Cardiac muscle cell (in vitro differentiated cells and primary cell): ENCODE measurements at places on chromosomes 12 and 14. TPM values are rescaled to one million over a fixed set of nuclear protein-coding genes. Genes with fewer than 3 reads are reported as not detected.

GRCh38 chr14:67620217-67620785, 581 bp downstream of the ARG2 start:
- H3K27me3 ChIP-seq = no peaks in the 10 kb centered on the region
- no peak for DNase-seq
- peaks cover 12% of the 10 kb centered on the region for H3K4me1 ChIP-seq
- peak overlapping the region; percentile 60 for H3K4me3 ChIP-seq
- H3K36me3 ChIP-seq = no peaks in the 10 kb centered on the region

DNA sequence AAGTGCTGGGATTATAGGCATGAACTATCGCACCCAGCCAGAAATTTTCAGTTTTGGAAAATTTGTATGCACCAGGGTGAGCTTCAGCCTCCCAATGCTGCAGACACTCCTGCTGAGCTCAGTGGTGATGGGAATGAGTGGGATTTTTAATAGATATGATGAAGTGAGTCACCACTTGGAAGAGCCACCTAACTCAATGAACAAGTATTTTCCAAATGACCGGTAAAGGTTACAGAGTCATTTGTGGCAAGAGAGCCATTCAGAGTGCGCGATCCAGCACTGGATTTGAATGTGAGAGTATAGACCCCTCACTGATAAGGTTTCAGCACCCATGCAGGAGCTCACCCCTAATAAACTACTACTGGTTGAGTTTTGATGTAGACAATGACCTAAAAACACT, 100.7 kb downstream of the PPP2R5C start:
- no peak overlapping the region for H3K27ac ChIP-seq
- H3K4me1 ChIP-seq = peaks cover 9% of the 10 kb centered on the region
- H3K27me3 ChIP-seq = no peaks in the 10 kb centered on the region
- no peak overlapping the region for H3K4me3 ChIP-seq
- no peaks in the 10 kb centered on the region for H3K36me3 ChIP-seq

DNA sequence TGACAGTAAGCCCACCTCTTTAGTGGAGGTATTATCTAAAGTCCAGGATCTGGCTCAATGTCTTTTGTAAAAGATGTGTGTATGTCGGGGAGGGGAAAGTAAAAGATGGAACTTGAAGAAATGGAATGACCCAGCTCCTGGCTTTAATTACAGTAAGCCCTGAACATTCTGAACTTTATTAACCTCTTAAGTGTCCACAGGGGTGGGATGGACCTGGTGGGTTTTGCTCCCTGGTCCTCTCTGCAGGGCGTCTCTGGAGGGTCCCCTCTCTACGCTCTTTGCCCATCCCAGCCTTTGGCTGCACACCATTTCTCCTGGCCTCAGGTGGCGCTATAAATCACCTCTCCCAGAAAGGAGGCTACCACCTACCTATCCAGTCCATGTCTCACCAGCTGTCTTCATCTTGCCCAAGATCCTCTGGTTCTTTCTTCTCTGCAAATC, 3.7 kb upstream of the CISTR start:
- DNase-seq = no peak
- H3K27ac ChIP-seq = no peak overlapping the region
- H3K36me3 ChIP-seq = no peaks in the 10 kb centered on the region
- no peak overlapping the region for H3K4me3 ChIP-seq

GRCh38 chr12:129854591-129854990, 49.2 kb downstream of the TMEM132D start:
- no peak overlapping the region for H3K4me3 ChIP-seq
- no peaks in the 10 kb centered on the region for H3K4me1 ChIP-seq
- H3K27me3 ChIP-seq = no peaks in the 10 kb centered on the region
- H3K27ac ChIP-seq = no peak overlapping the region
- no peaks in the 10 kb centered on the region for H3K36me3 ChIP-seq

- H3K36me3 ChIP-seq = no peaks in the 10 kb centered on the region
- peak overlapping the region; percentile 50 for H3K4me3 ChIP-seq
- peak; percentile 71 for DNase-seq
- peaks cover 8% of the 10 kb centered on the region for H3K4me1 ChIP-seq
- peaks cover 60% of the 10 kb centered on the region for H3K27me3 ChIP-seq
- H3K27ac ChIP-seq = no peak overlapping the region
Observed at GRCh38 chr12:125187148-125187745, 122.0 kb downstream of the AACS start.

DNA sequence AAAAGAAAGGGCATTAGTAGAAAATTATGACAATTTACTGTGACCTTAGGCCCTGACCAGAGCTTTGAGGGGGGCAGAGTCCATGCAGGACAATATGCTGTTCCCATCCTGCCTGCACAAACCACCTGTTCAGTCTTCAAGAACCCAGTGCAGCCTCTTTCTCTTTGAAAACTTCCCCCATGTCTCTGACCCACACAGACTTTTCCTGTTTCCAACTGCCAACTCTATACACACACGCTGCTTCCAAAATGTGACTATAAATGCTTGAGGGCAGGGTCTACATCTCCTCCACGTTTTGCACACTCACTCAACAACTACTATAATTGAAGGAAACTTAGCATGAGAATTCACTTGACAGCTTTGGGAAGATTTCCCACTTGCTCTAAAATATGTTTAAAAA, 36.6 kb upstream of the SYCP3 start:
- H3K27ac ChIP-seq = no peak overlapping the region
- no peak for DNase-seq
- no peaks in the 10 kb centered on the region for H3K4me1 ChIP-seq

DNA sequence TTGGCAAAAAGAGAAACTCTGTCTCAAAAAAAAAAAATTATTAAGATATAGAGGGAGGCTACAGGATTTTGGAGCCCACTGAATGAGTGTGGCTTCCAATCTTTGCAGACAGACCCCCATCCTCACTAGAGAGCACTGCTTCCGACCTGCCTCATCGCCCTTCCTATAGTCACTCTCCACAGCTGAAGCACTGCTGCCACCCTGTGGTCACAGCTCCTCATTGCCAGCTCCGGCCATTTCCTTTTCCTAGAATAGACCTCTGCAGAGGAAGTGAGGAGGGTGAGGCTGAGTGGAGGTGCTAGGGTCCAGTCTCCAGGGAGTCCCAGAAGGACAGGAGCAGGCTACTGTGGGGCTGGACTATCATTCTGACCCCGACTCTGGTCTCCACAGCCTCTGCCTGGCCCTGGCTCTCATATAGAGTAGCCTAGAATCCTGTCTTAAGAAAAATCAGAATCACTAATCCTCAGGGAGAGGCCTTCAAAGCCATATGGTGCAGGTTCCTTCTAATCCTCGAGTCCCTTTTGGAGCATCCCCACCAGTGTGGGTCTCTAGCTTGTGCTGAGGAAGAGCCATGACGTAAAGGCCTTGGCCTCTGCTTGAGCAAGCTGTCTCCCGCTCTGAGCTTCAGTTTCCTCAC, 1.4 kb upstream of the NPFF start:
- H3K36me3 ChIP-seq = peaks cover 10% of the 10 kb centered on the region
- no peak overlapping the region for H3K4me3 ChIP-seq
- H3K27ac ChIP-seq = no peak overlapping the region
- DNase-seq = peak; percentile 84
- no peaks in the 10 kb centered on the region for H3K4me1 ChIP-seq
- H3K27me3 ChIP-seq = no peaks in the 10 kb centered on the region

GRCh38 chr14:43872752-43873655, 634.1 kb downstream of the FSCB start:
- no peak overlapping the region for H3K4me3 ChIP-seq
- H3K4me1 ChIP-seq = no peaks in the 10 kb centered on the region
- no peak for DNase-seq
- no peaks in the 10 kb centered on the region for H3K27me3 ChIP-seq

GRCh38 chr14:50524731-50525515, 7.4 kb downstream of the MAP4K5 start:
- no peak for DNase-seq
- peaks cover under 1% of the 10 kb centered on the region for H3K4me1 ChIP-seq
- H3K4me3 ChIP-seq = no peak overlapping the region
- no peaks in the 10 kb centered on the region for H3K27me3 ChIP-seq

GRCh38 chr12:26359576-26359975, 164.2 kb downstream of the SSPN start:
- H3K4me1 ChIP-seq = no peaks in the 10 kb centered on the region
- DNase-seq = no peak
- no peak overlapping the region for H3K27ac ChIP-seq
- no peaks in the 10 kb centered on the region for H3K27me3 ChIP-seq
- H3K36me3 ChIP-seq = no peaks in the 10 kb centered on the region

DNA sequence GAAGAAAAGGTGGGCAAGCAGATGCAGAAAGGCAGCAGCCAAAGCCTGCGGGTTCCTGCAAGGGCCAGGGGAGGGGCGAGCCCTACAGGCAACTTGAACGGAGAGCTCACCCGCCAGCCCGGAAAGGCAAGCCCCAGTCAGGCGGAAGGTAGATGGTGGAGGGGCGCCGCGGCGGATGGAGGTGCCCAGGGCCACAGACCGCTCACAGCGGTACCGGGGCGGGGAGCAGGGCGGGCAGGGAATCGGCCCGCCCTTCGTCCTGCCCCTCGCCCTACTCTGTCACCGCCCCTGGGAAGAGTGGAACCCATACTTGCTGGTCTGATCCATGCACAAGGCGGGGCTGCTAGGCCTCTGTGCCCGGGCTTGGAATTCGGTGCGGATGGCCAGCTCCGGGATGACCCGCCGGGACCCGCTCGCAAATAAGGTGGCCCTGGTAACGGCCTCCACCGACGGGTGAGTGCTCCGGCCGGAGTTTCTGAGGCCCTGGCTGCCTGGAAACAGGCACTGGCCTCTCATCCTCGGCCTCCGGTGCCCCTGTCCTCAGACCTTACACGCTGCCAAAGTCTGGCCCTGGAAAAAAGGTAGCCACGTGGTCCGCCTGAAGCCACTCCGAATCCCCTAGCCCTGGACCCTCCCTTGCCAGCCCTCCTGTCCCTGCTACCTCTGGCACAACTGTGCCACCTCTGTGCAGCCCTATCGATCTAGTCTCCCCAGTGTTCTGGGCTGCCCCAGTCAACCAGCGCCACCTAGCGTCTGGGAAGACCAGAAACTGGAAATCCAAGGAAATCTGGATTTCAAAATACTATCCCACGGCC, at the start of gene DHRS4:
TSS of gene DHRS4 (plus strand) at position 307 of the 815 bp plus-strand sequence. CDS start at position 326, 19 bp downstream.
- H3K27me3 ChIP-seq = no peaks in the 10 kb centered on the region
- peak within 1 kb of the TSS; percentile 83 for H3K27ac ChIP-seq
- DNase-seq = peak; percentile 86
- H3K4me1 ChIP-seq = peaks cover 2% of the 10 kb centered on the region

- no peaks in the 10 kb centered on the region for H3K36me3 ChIP-seq
- no peak overlapping the region for H3K4me3 ChIP-seq
- no peak for DNase-seq
- H3K27ac ChIP-seq = peak overlapping the region; percentile 58
- H3K27me3 ChIP-seq = no peaks in the 10 kb centered on the region
- peaks cover 13% of the 10 kb centered on the region for H3K4me1 ChIP-seq
Observed at GRCh38 chr12:109772622-109773321, 59.1 kb downstream of the FAM222A start.

DNA sequence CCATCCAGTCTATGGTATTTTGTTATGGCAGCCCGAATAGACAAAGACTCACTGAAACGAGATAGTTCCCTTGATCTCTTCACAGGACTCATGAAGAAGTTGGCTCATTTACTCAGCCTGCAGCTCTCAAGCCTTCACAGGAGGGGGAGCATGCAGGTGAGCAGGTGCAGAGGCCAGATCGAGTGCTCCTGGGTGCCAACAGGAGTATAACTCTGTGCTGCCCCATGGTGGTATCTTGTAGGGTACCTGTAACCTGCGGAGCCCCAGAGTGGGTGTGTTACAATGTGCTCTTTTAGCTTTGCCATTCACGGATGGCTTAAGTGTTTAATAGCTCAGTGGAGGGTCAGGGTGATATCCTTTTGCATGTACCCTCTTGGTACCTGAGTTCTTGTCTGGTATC, 159.5 kb downstream of the METTL25 start:
- H3K27me3 ChIP-seq = no peaks in the 10 kb centered on the region
- DNase-seq = no peak
- no peaks in the 10 kb centered on the region for H3K36me3 ChIP-seq
- H3K27ac ChIP-seq = no peak overlapping the region
- H3K4me1 ChIP-seq = peaks cover 11% of the 10 kb centered on the region

DNA sequence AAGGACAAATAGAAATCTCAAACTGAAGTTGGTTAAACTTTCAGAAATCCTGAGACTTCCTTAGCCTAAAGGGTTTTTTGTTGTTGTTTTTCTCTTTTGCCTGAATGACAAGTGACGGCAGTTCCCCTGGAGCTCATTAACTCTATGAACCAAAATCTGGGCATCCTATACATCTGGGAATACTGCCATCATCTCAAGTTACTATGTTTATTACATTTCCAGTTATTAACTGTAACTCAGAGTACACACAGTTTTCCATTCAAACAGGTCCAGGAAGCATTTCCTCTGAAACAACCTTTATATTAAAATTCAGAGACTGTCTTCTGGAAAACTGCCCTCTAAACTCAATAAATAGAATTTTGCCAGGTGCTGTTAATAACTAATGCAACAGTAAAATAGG, 55.6 kb upstream of the CDKL1 start:
- peaks cover 43% of the 10 kb centered on the region for H3K36me3 ChIP-seq
- H3K27me3 ChIP-seq = no peaks in the 10 kb centered on the region
- no peak overlapping the region for H3K4me3 ChIP-seq

DNA sequence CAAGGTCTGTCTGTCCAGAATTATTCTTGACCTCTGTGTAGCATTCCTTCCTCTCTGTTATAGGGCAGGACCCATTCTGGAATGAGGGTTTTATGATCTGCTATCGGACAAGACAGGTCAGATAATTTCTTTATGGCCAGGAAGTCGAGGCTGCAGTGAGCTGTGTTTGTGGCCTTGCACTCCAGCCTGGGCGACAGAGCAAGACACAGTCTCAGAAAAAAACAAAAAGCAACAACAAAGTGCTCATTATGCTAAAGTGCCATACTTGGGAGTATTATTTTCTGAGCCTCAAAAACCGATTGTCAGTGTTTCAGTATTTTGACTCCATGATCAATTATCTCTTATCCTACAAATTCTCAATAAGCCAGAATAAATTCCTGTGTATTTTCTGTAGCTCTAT, 4.1 kb downstream of the CIPC start:
- H3K36me3 ChIP-seq = no peaks in the 10 kb centered on the region
- DNase-seq = no peak
- H3K4me1 ChIP-seq = peaks cover 41% of the 10 kb centered on the region
- H3K4me3 ChIP-seq = no peak overlapping the region
- no peak overlapping the region for H3K27ac ChIP-seq

GRCh38 chr12:1965916-1966315, 38.3 kb downstream of the DCP1B start:
- no peak overlapping the region for H3K4me3 ChIP-seq
- H3K27me3 ChIP-seq = no peaks in the 10 kb centered on the region

The HRK gene
- total RNA-seq = 0.25 TPM in 1 of 2 replicates, not detected in the other

The BTBD6 gene
- 19.2 and 20.9 TPM in 2 replicates for total RNA-seq

The NCOR2 gene
- 57.4 and 113 TPM in 2 replicates for total RNA-seq

The STXBP6 gene
- total RNA-seq = 3.2 and 6.4 TPM in 2 replicates

The DBX2 gene
- total RNA-seq = not detected in 2 replicates

The POTEG gene
- not detected in 2 replicates for total RNA-seq

The CLEC1B gene
- 0.95 and 1.2 TPM in 2 replicates for total RNA-seq

The RTL1 gene
- total RNA-seq = 0.04 and 0.15 TPM in 2 replicates
